ENCODE measurements at places on chromosomes 7 and 10.

- no peak for DNase-seq
These were observed 219.5 kb upstream of the HPS1 start for GRCh38 chr10:98666276-98666675.

DNA sequence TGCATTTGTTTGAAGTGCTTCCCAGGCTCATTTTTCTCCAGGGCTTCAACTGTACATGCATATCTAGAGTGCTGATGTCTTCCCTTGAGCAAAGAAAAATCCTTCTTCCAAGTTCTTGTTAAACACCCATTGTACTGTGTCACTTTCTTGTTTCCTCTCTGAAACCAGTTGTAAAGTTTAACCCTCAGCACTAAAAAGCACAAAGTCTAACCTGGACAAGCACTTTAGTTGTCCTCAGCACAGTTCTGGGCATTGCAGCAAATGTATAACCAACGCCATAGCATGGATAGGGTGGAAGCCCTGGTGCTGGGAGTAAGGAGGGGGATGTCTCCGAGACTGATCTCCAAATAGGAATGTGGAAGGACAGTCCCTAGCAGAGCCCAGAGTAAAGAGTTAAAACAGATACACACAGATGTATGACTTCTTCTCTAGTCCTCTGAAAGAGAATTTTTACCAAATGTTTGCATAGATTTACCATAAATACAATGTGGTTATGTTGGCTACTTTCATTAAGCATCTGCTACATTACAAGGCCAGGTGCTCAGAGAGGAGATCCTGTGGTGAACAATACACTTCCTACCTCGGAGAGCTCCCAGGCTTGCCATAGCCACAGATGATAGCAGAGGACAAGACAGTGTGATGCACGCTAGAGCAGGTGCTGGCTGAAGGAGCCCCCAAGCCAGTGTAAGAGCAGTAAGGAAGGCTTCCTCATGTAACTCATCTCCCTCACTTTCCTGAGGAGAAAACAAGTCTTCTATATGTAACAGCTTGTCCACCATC lies 57.0 kb downstream of the DNAJC12 start:
- no peak for DNase-seq

DNA sequence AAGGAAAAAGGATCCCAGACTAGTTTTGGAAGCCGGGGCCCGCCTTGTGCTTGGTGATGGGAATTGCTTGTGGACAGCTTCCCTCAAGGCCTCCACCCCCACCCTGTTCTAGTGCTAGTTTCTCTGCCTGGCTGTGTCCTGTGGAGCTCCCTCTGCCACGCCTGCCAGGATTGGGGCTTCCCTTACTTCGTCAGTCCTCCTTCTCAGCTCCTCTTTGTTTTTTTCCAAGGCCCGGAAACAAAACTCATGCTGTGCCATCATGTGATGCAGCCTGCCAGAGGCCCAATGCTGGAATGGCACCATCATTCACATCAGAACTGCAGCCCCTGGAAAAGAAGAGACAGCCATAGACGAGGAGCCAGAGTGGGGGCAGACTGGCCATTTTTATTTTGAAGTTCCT lies 11.2 kb downstream of the YKT6 start:
- DNase-seq: no peak

- no peak for DNase-seq
These were observed 50.5 kb upstream of the COBL start for GRCh38 chr7:51366930-51367613.

DNA sequence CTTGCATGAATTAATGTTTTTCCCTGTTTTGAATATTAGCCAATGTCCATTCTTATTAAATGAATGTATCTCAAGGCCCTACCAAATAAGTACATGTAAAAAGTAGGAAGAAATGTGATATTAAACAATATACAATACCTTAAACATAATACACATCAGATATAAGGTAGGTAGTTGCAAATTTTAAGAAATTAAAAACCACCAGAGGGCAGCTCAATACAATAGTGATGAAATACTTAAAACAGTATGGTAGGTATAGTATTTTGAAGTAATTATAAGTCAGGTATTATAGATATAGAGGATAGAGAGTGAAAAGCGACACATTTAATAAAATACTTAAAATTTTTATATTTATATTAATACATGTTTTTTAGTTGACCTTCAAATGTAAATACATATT lies 43.6 kb upstream of the CDK14 start:
- DNase-seq: no peak

GRCh38 chr10:75076348-75076747 lies 35.1 kb upstream of the SAMD8 start:
- no peak for DNase-seq

DNA sequence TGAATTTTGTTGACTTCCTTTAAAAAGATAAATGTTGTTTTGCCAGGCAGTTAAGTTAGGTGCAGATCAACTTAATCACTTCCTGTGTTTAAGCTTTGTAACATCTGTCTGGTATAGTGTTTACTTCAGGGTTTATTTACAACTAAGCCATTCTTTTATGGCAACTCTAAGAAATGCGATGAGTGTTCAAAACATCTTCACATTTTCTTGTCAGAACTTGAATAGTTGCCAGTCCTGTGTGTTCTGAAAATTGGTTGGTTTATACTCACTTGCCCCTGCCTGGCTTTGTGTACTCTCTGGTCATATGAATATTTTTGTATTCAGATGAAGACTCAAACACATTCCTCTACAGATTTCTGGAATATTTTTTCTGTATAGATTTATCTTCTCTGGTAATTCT lies 327.2 kb downstream of the MDFIC start:
- DNase-seq: no peak

- DNase-seq: no peak
These were observed at the start of gene KLF14 for GRCh38 chr7:130733931-130734814. KLF14 (minus strand) TSS chr7:130734207; CDS start chr7:130734033, 174 bp downstream.

- no peak for DNase-seq
These were observed 68.0 kb downstream of the PTPRZ1 start for GRCh38 chr7:121940918-121941317.

DNA sequence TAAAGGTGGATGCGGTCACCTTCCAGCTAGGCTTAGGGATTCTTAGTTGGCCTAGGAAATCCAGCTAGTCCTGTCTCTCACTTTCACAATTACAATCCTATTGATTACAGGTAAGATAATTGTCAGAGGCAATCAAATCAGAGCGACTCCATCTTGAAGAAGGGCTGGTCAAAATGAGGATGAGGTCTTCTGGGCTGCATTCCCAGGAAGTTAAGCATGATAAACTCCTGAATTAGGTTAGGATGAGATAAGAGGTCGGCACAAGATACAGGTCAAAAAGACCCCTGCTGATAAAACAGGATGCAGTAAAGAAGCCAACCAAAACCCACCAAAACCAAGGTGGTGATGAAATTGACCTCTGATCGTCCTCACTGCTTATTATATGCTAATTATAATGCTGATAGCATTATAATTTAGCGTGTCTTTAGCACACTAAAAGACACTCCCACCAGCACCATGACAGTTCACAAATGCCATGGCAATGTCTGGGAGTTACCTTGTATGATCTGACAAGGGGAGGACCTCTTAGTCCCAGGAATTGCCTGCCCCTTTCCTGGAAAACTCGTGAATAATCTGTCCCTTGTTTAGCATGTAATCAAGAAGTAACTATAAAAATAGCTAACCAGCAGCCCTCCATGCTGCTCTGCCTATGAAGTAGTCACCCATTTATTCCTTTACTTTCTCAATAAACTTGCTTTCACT lies 237.6 kb downstream of the CCSER2 start:
- DNase-seq: no peak

DNA sequence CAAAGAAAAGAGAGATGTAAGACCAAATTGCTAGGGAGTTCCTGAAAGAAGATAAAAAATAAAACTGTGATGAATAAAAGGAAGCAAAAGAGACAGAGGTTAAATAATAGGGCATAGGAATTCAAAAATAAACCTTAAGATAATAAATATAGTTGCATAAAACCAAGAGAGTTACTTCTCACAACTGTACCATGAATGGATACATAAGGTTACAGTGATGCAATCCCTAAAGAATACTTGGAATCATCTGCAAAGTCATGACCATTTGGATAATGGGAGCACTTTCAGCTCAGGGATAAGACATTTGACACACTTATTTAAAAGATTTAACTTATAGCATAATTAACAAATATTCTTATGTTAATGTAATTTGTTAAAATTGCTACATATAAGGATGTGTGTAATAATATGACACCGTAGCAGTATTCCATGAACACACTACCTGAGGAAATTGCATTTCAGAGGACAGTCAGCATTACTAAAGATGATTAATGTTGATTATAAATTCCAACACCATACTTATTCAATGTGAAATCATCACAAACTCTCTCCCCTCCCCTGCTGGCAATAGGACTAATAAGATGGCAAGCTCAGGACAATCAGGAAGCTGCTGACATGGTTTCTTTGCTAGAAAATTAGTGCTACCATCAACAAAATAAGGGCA lies 202.1 kb upstream of the AKR1E2 start:
- no peak for DNase-seq

DNA sequence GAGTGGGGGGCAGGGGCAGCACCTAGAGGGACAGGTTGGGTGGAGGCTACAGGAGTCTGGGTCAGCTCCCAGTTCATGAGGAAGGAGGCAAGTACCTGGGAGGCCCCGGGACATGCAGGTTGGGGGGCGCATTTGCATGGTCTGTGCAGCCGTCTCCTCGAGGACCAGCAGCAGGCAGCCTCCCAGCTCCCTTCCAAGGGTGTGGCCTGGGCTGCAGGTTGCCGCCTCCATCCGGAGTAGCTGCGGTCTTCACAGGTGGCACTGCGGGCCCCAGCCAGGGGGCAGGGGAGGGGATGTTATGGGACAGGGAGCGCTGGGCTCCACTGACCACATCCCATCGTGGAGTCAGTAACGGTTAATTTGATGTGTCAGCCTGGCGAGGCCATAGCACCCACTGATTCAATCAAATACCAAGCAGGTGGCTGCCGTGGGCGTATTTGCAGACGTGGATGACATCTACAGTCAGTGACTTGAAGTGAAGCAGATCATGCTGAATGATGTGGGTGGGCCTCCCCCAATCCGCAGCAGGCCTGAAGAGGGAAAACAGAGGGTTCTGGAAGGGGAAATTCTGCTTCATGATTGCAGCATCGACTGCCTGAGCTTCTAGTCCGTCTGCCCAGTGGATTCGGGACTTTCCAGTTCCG lies 81.6 kb downstream of the PRKAG2 start:
- no peak for DNase-seq

DNA sequence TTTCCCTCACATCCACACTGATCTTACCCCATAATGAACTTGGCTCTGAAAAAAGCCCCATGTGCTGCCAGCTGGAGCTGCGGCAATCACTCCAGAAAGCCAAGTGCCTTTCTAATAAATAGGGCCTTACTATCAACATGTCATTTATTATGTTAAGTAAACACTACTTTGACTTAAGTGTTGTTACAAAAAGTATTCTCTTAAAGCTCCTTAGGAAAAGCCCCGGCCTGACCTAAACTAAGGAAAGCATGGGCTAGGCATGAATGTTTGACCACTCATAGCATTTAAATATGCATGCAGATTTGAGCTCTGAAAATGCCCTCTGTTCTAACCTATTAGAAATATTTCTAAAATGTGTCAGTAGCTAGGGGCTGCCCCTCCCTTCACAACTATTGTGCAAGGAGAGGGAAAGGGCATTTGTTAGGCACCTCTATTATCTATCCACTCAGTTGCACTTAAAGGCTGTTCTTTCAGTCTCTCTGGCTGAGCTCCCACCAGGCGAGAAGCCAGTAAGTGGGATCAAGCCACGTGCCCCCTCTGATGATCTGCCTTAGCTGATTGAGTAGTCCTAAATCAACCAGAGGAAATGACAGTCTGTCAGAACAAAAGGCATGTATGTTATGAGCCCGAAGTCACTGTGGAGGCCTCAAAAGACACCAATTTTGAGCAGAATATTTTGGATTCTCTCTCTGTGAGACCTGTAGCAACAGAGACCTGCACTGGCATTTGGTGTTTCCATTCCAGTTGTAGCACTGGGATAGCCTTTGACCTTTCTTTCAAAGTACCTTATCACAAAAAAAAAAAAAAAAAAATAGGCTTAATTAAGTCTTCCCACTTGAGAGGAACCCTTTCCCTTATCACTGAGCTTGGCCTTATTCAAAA lies 77.1 kb downstream of the ITGB8 start:
- no peak for DNase-seq

DNA sequence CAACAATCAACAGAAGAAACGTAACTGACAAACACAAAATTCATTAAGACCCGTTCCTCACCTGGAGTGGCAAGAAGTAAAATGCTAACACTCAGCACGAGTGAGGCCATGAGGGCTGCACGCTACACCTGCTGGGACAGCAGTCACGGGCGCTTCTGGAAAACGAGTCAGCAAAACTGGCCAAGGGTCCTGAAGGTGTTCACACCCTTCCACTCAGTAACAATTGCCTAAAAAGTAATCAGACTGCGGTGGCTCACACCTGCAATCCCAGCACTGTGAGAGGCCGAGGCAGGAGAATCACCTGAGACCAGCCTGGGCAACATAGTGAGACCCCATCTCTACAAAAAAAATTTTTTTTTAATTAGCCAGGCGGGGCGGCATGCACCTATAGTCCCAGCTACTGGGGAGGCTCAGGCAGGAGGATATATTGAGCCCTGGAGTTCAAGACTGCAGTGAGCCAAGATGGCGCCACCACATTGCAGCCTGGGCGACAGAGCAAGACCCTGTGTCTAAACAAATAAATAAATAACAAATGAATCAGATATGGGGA lies 199.1 kb downstream of the MAD1L1 start:
- peak; percentile 18 for DNase-seq

- peak; percentile 79 for DNase-seq
These were observed 85.5 kb downstream of the SLC25A13 start for GRCh38 chr7:96236198-96237039.

DNA sequence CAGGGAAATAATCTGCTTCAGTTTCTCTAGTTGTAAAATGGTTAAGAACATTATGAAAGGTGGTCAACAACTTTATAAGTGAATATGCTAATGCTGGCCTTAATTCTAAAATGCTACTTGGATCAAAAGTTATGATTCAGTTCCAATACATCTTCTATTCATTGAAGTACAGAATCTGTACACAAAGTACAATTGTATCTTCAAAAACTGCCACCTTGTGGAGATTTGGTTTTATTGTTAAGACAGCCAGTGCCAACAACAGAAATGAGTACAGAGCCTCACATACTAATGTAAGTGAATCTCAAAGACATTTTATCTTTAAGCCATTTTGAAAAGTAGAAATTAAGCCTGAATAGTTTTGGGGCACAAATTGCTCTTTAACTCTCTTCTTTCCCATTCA lies 194.0 kb downstream of the CFTR start:
- DNase-seq: no peak

GRCh38 chr10:62815381-62816075 lies 638 bp downstream of the EGR2 start:
- no peak for DNase-seq
